ENCODE measurements at places on chromosomes 4 and X.

DNA sequence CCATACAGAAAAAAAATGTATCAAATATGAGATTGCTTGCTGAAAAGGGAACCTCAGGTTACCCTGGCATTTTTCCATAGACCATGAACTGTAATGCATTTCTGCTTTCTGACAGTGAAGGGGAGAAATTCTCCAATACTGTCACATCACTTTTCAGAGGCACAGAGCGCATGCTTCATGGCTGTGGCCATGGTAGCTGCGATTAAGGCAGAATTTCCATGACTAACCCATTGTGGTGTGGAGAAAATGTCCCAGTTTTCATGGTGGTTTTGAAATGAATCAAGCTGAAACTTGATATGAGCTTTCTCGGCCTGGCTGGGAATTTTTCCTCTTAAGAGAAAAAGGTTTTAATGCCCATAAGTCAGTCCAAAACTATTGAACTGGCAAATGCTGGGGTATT is 39.5 kb upstream of the MAP3K15 start:
- no peak for DNase-seq

DNA sequence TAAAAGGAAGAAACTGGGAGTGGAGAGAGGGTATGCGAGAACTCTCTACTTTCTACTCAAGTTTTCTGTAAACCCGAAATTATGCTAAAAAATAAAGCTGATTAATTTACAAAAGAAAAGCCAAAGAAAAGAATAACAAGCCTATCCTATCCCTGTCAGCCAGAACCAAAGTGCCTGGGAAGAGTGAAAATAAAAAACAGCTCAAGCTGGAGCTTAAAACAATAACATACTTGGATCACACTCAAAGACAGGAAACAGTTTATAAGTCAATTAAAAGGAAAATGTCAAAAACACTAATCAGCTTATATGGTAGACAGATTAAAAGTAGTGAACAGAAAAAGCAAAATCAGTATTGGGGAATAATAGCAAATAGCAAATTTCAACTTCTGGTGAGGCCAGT is 139.4 kb downstream of the FRYL start:
- no peak for DNase-seq

GRCh38 chr4:127788517-127788916 is 6.4 kb downstream of the HSPA4L start:
- no peak for DNase-seq

GRCh38 chr4:25697516-25697915 is 41.9 kb downstream of the SLC34A2 start:
- DNase-seq, result no peak

All from Panc1 (cell line).